SK-N-SH (cell line): ENCODE measurements at places on chromosomes 6 and 20.

DNA sequence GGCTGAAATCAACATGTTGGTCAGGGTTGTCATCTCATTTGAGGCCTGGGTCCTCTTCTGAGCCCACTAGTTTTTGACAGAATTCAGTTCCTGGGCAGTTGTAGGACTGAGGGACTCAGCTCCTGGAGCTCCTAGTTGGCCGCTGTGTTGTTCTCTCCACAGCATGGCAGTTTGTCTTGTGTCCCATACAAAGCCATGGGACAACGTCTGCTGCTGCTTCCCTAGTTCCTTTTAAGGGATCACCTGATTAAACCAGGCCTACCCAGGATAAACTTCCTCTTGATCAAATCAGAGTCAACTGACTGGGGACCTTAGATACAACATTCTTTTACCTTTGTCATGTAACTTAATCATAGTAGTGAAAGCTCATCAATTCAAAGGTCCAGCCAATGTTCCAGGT lies 141.0 kb downstream of the BCAS1 start:
- DNase-seq, result no peak

- DNase-seq, result no peak
These were observed 193.2 kb upstream of the SALL4 start for GRCh38 chr20:51995551-51995951.

DNA sequence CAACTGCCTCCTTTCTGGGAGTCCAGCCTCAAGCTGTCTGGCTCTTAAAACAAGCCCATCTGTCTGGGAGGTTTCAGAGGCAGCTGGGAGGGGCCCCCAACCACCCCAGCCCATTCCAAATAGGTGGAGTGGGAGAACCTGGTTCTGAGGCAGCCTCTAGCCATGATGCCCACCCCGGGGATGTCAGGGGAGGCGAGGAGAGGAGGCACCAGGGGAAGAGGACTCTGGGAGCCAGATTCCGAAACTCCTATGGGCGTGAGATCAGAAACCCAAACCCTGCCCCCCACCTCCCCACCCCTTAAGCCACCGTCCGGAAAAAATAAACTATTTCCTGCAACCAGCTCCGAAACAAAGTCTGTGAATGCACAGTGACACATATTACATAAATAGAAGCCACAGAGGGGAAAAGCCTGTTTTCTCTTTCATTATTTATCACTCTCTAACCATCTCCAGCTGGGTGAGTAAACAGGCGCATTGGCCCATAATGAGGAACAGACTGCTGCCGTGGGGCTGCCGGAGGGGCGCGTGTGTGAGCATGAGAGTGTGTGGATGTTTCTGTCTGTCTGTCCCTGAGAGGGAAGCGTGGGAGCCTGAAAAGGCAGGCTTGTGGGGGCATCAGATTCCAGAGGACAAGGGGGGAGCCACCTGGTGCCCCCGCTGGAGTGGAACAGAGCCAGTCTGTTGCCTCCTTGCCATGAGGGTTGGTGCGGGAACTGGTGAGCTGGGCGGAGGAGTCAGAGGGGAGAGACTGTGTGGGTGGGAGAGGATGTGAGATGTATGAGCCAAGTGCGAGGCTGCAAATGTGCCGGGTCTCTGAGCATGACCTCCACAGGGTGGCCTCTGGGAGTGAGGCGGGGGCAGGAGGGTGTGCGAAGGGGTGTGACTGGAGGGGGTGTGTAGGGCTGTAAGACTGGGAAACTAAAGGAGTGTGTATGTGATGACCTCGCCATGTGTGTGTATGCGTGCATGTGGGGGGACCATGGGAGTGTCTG lies 14.3 kb upstream of the FOXP4 start:
- peak; percentile 84 for DNase-seq

GRCh38 chr6:37517411-37517812 lies 17.7 kb upstream of the CCDC167 start:
- no peak for DNase-seq

- DNase-seq, result peak; percentile 45
These were observed 558 bp downstream of the LINC00237 start for GRCh38 chr20:21105429-21106170.

- DNase-seq, result peak; percentile 57
These were observed 14.2 kb downstream of the ARID1B start for GRCh38 chr6:156791320-156791850.

DNA sequence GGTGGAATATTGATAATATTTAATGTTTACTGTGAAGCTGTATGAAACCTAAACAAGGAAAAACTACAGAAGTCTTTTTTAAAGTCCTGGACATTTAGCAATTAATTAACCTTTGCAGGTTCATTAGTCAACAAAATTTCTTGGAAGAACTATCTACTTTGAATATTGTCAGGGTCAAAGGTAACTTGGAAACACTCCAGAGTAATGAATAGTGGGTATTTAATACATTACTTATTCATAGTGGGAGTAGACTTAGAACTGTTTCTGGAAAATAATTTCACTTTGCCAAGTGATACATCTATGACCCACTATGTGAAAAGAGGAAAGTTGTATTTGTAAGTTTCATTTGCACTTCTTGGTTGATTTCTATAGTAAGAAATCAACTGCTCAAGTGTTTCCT lies 319.1 kb downstream of the TFAP2B start:
- no peak for DNase-seq

DNA sequence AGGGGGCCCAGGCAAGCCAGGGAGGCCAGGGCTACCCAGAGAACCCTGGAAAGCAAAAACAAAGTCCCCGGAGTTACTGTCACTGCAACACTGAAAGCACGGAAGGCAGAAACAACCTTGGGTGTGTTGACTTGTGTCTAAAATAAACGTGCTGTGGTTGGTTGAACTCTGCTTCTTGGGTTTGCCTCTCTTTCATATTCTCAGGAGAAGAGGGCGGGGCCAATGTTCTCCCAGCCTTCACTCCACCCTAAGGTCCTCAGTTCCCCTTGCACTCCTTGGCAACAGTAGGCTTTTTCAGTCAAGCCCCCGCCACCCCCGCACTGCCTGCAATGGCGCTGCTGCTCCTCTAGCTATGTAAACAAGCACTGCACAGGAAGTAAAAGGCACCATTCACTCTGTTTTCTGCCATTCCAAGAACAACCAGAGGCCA lies 60.9 kb downstream of the COL9A1 start:
- no peak for DNase-seq

- DNase-seq, result no peak
These were observed 331.2 kb downstream of the QKI start for GRCh38 chr6:163745536-163746400.

- no peak for DNase-seq
These were observed 10.3 kb downstream of the PREX1 start for GRCh38 chr20:48817367-48818030.

DNA sequence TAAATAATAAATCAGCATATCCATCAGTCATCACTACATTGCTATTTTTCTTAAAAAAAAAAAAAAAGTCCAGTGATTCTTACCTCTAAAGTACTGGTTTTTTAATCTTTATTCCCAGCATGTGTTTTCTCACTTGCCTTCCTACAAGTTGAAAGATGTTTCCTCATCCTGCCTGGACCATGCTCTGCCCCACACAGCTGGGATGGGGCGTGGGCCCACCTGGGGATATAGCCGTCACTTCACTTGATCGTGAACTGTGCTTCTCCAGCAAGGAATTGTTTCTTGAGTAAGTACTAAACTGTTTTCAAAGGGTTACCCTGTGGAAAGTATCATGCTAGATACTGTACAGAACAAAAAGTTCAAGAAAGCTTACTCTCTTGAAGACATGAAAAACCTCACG lies 212.6 kb upstream of the HTR1E start:
- no peak for DNase-seq

GRCh38 chr6:84546427-84546914 lies 217.9 kb downstream of the TBX18 start:
- peak; percentile 27 for DNase-seq

DNA sequence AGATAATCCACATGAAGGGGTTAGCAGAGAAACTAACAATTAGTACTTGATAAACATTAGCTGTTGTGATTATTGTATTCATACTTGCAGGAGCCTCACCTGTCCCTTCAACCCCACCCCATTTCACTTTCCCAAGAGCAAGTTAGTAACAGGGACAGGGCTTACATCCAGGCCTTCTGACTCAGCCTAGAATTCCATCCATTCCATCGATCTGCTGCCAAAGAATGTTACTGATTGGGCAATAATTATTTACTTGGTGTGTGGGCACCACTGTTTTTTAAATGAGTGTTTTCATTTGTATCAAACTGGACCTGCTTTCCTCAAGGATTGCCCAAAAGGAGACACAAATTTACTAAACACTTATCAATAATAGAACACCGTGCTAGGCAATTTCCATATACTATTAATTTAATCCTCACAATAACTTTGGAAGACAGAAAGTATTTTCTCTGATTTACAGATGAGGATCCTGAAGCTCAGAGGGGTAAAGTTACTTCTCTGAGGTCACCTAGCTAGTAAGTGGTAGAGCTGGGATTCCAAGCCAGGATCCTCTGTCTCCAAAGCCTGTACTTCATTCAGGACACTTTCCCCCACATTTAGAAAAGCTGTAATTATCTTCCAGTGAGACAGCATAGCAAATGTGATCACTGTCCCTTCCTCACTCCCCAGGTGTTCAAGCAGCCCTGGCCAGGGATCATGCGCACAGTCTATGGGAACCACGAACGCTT lies 32.8 kb downstream of the GSS start:
- DNase-seq, result no peak

DNA sequence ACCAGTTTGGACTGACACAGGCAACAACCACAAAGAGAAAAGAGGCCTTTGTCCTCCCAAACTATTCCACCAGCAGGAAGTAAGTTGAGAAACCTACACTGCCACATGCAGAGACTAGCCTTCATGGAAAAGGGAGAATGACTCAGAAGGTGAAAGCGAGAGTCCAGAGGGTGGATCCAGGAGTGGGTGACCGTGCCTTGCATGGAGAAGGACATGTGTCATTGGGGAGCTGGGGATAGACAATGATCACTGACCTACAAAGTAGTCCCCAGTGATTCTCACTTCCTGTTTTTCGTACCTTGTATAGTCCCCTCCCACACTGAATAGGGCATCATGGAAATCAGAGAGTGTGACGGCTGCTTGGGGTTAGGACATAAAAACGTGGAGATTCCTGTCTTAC lies 91.9 kb downstream of the MYLK4 start:
- DNase-seq, result no peak

GRCh38 chr20:10047427-10047826 lies 12.6 kb downstream of the ANKEF1 start:
- peak; percentile 27 for DNase-seq

- DNase-seq, result no peak
These were observed 6.1 kb upstream of the C6orf58 start for GRCh38 chr6:127570739-127571389.

GRCh38 chr20:57501461-57502335 lies 23.2 kb downstream of the CTCFL start:
- no peak for DNase-seq

GRCh38 chr6:1958257-1958656 lies 287.1 kb downstream of the GMDS start:
- DNase-seq, result no peak

DNA sequence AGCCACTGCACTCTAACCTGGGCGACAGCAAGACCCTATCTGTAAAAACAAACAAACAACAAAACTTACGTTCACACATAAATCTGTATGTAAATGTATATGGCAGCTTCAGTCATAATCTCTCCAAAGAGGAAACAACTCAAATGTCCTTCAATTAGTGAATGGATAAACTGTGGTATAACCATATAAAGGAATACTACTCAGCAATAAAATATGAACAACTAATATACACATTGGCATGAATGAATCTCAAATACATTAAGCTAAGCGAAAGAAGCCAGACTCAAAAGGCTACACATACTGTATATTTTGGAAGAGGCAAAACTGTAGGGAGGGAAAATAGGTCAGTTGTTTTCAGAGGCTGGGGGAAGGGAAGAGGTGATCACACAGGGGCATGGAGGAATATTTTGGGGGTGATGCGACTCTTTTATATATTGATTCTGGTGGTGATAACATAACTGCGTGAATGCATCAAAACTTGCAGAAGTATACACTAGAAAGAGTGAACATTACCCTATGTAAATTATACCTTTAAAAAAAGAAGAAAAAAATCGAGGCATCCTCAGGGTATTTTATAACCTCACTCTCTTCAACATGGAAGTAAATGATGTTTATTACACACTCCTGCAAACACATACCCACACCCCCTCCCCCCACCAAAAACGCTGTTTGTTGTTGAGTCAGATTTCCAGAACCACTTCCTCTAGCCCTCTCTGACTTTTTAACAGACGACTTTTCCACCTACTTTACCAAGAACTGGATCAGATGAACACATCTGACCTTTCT lies 115.2 kb upstream of the RNF24 start:
- DNase-seq, result no peak

DNA sequence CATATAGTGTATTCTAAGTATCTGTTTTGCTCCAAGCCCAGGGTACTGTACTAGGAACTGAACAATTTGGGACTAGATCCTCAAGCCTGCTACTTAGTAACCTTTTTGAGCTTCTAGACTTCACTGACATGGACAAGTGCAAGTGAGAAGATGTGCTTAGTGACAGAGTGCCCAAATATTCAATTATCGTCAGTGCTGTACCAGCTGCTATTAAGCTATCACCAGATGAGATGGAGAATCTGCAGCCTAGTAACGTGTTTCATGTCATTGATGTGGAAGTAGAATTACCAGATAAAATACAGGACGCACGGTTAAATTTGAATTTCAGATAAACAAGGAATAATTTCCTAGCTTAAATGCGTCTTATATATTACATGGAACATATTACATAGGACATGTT lies 218.3 kb downstream of the ARID1B start:
- no peak for DNase-seq

DNA sequence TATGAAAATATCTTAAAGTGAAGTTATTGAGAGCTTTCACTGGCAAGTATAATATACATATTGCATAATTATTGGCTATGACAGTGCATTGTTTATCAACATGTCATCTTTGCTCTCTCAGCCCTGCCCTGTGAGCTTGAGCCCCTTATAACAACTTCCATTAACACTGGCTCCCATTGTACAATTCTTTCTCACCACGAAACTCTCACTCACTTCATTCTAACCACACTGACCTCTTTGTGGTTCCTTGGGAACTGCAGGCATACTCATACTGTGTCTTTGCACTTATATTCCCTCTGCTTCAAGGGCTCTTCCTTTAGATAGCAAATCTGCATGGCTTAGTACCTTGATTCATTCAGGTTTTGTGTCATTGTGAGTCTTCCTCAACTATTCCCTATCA lies 411.8 kb downstream of the CDKAL1 start:
- no peak for DNase-seq

DNA sequence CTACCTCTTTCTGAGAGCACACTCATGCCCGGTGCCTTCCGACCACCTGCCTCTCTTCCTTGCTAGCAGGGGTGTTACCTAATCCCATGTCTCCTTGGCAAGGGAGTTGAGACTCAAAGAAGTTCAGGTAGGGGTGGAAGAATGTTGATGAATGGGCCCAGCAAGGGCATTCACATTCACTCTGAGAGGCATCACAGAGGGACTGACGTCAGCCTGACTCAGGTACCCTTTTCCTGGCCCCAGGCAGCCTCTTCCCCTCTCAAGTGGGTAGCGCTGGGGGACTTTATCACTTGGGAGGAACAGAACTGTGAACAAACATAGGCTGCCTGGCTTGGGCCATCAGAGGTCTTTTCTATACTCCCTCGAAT lies 35.3 kb downstream of the HM13 start:
- no peak for DNase-seq
